ENCODE measurements at places on chromosomes 1 and 21.
A peak's percentile ranks its signal among the peaks of the same experiment; 100 is the strongest.

DNA sequence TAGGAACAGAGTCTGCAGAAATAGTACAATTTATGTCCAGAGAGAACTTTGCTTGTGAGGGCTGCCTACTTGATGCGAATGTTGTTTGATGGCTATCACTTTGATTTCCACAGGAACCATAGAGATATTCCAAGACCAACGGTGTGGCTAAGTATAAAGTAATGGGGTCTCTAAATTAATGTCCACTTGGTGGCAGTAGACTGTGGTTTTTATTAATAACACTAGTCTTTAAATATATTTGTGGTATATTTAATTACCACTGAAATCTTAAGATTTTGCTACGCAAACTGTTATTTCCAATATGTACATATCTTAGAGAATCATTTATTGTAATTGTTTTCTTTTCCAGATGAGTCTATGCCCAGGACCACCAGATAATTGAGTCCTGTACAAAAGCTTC, 647.9 kb downstream of the PLA2G4A start:
- DNase-seq, result no peak

GRCh38 chr1:27428316-27429028, 36.0 kb downstream of the GPR3 start:
- peak; percentile 75 for DNase-seq

- DNase-seq, result no peak
Measured at GRCh38 chr1:37017720-37018119, 16.6 kb downstream of the GRIK3 start.

- DNase-seq, result no peak
Measured at GRCh38 chr1:214351551-214352277, 70.8 kb downstream of the SMYD2 start.

GRCh38 chr1:205751036-205751651, 1.2 kb upstream of the NUCKS1 start:
- no peak for DNase-seq

GRCh38 chr1:74716822-74717221, 16.0 kb downstream of the CRYZ start:
- no peak for DNase-seq

DNA sequence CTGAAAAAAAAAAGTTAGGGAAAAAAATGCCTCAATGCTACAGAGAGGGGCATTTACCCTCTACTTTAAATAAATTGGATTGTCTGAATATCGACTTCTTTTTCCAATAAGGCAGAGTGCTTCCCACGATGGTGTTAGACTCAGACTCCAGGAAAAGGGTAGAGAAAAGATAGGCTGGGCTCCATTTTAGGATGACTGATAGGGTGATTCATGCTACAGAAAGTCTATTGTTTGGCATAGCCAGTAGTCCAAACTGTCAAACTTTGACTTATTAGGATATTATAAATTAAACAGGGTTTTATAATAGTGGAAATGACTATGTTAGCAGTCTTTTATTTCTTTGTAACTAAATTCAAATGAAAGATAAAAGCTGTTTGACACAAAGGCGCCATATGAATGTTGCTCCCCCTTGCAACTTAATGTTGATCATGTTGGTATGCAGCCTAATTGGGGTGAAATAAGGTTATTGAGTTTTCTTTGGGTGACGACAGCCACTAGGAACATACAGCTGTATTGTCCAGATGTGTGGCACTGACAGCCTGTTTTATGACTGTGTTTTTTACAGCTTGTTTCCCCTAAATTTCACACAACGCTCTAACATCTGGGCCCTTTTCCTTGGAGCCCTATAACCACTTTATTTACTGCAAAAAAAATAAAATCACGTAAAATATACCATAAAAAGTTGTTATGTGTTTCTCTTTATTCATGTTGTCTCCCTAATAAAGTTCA, 69.3 kb downstream of the SPAG17 start:
- DNase-seq, result no peak

GRCh38 chr1:150970808-150971582, 3.6 kb downstream of the CERS2 start:
- DNase-seq, result peak; percentile 83

- no peak for DNase-seq
Measured at GRCh38 chr1:21449906-21450305, 10.0 kb downstream of the NBPF3 start.

DNA sequence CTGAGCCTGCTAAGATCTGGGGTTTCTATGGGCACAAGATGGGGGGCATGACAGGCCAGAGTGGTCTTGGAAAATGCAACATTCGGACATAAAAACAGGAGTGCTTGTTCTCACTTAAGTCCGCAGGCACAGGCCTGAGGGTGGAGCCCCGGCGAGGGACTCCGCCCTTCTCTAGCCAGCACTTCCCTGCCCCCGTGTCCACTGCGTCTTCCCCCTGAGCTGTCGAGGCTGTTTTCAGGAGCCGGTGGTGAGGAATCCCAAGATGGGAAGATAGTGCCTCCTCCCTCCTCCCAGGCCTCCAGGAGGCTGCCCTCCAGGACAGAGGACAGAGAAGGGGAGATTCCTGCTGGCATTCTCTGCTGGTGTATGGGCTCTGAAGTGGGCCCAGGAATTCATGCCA, 105.2 kb downstream of the TLR5 start:
- no peak for DNase-seq

- peak; percentile 47 for DNase-seq
Measured at GRCh38 chr1:18409609-18410237, 71.0 kb upstream of the KLHDC7A start.

DNA sequence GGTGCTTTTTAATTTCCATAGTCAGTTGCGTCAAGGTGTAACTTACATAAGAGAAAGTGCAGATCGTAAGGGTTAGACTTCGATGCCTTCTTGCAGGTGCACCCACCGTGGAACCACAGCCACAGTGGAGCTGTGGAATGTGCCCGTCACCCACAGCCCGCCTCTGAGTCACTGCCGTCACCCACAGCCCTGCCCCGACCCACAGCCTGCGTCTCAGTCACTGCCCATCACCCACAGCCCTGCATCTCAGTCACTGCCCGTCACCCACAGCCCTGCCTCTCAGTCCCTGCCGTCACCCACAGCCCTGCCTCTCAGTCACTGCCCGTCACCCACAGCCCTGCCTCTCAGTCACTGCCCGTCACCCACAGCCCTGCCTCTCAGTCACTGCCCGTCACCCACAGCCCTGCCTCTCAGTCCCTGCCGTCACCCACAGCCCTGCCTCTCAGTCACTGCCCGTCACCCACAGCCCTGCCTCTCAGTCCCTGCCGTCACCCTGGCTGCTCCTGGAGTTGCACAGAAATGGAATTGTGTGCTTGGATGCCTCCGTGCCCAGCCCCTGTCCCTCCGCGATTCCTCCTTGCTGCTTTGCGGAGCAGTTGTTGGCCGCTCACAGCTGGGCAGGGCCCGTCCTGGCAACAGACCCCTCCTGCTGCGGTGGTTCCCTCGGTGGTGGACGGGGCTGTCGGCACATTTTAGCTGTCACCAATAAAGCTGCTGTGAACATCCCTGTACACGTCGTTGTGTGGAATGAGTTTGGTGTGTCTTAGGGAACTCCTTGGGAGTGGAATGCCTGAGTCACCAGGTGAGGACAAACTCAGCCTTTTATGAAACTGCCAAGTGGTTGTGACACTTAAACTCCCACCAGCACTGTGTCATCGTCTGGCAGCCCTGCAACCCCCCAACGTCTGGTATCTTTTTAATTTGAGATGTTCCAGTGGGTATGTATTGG, 44.9 kb upstream of the COL6A2 start:
- peak; percentile 73 for DNase-seq

DNA sequence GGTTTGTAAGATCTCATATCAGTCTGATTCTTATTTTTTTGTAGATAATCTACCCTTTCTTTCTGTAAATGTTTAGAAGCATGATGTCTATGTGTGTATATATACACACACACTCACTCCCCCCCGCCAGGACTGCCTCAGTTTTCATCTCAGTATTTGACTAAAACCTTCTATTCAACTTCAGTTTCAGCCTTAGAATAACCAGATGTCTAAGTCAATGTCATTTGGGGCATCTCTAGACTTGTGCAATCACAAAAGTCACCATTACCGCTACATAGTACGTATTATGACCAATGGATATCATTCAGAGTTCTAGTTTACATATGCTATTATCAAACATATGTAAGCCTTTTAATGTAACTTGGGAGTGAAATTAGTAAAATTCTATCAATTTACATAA, 53.3 kb upstream of the BOLA1 start:
- no peak for DNase-seq

DNA sequence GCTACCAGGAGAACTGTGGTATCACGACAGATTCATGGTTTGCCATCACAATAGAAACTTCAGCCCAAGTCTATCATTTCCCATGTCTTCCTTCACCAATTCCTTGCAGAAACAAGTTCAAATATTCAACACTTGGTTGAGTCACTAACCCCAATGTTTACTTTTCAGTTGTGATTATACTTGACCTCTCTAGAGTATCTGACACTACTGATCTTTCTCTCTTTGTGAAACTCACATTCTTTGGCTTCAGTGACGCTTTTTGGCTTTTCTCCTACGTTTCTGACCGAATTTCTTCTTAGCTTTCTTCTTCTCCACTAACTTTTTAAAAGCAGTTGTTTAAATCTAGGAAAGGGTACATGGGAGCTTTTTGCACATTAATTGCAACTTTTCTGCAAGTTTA, 48.8 kb upstream of the HMGB4 start:
- DNase-seq, result no peak

DNA sequence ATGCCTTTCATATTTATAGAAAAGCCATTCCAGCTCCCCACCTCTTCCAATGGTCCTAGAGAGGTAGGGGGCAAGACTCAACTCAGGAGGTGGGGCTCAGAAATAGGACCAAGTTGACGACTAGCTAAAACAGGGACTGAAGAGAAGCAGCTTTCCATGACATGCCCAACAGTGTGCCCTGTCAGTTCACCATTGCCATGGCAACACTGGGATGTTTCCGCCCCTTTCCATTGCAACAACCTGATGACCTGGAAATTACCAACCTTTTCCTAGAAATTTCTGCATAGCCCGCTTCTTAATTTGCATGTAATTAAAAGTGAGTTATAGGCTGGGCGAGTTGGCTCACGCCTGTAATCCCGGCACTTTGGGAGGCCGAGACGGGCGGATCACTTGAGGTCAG, 22.4 kb upstream of the INTS3 start:
- DNase-seq, result no peak

DNA sequence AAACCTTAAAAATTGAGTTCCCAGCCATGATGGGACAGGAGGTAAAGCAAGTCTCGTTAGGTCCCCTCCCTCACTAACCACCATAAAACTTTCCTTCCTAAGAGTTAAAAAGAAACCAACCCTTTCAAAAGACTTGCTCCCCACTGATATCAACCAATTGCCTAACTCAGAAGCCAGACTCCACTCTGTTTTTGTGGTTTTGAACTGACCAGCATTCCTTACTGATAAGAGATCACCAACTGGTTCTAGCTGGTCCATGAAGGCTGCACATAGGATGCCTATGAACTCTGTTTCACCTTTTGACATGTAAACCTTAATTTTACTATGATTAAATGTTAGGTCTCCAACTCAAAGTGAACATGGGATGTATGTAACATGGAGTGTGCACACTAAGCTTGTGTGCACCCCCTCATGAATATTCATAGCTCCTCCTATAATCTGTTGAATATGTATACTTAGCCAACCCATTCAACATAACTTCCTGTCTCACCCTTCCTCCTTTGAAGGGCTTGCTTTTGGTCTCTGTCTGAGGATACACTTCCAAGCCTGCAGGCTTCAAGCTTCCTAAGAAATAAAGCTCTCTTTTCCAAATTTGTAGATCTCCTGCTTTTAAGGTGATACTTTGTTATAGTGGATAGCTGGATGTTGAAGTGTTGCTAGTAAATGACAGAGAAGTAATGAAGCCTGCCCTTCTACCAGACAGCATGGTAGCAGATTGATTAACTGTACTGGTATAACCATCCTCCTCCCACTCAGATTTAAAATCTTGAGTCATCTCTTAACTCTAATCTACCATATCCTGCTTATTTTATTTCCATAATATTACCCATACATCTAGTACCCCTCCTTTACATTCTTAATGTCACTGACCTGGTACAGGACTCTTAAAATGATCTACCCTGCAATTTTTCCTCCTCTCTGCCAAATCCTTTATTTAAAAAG, 95.6 kb downstream of the ZNF644 start:
- no peak for DNase-seq

- DNase-seq, result no peak
Measured at GRCh38 chr21:35127851-35128250, 78.7 kb upstream of the RUNX1 start.

DNA sequence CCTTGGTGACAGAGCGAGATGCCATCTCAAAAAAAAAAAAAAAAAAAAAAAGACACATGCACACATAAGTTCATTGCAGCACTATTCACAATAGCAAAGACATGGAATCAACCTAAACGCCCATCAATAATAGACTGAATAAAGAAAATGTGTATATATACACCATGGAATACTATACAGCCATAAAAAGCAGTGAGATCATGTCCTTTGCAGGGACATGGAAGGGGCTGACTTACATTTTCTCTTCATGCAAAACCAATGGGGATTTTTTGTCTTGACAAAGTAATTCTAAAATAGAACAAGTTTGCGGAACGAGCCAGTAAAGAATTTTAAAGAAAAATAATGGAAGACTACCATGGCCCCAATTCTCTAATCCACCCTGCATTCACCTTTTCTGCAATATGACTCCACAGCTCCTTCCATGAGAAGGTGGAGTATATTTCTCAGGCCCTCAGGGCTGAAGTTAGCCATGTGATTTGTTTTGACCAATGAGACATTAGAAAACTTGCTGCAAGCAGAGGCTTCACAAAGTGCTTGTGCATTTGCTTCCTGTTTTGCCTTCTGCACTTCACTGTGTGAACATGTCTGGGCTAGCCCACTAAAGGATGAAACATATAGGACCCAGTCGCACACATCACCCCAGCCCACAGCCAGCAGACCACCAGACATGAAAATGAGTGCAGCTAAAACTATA, 78.8 kb upstream of the NR5A2 start:
- no peak for DNase-seq

- DNase-seq, result no peak
Measured at GRCh38 chr1:99680270-99680669, 34.4 kb downstream of the PALMD start.

GRCh38 chr21:25387665-25388064, 219.6 kb downstream of the MRPL39 start:
- DNase-seq, result no peak

GRCh38 chr1:149885339-149886120, 13.8 kb upstream of the BOLA1 start:
- DNase-seq, result peak; percentile 92

GRCh38 chr1:178283409-178283808, 189.5 kb downstream of the RASAL2 start:
- no peak for DNase-seq

DNA sequence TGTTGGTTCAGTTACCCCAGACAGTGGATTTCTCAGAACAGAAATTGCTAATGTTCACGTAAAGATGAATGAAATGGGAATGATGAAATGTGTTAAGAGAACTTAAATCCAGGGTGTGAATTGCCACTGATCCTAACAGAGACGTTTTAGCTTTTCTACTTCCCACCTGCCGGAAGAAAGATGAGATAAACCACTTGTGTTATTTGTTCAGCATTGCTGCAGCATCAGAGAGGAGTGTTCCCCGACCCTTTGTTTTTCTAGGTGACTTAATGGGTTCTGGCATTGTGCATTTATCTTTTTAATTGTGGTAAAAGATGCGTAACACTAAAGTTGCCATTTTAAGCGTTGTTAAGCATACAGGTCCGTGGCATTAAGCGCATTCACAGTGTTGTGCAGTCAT, 122.3 kb downstream of the GALNT2 start:
- DNase-seq, result no peak

GRCh38 chr1:44168520-44169098, 27.2 kb upstream of the KLF18 start:
- DNase-seq, result no peak

Data from cardiac septum (tissue), 1 donor.